CD4-positive, alpha-beta T cell treated with Interleukin-6 at 100 ng/mL for 8 hours (primary cell): ENCODE measurements at places on chromosomes 5 and 9.

- no peak for DNase-seq
These were observed 56.9 kb upstream of the TBC1D2 start for GRCh38 chr9:98312365-98312764.

DNA sequence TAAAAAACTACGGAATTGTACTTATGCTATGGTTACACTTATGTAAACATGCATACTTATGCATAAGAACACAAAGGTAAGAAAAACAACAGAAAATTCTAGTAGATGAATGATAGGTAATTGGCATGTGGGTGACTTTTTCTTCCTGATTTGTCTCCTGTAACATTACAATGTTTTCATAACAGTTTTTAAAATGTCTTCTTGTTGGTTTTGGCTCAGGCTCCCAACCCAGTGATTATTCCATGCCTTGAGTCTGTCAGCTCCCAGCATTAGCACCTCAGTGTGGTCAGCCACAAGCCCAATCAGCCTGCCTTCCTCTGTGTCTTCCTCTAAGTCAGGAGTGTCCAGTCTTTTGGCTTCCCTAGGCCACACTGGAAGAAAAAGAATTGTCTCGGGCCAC is 7.9 kb upstream of the FOXE1 start:
- DNase-seq = no peak

DNA sequence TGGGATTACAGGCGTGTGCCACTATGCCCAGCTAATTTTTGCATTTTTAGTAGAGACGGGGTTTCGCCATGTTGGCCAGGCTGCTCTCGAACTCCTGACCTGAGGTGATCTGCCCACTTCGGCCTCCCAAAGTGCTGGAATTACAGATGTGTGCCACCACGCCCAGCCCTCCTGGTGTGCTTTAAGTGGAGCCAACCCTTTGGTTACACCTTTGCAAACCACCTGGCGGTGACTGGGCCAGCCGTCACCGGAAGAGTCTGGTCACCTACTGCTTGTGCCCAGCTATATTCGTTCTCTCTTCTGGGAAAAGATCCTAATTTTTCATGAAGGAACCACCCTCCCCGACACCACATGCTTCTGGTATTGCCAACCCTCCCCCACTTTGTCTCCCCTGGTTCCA is 35.9 kb downstream of the COL23A1 start:
- DNase-seq = no peak

DNA sequence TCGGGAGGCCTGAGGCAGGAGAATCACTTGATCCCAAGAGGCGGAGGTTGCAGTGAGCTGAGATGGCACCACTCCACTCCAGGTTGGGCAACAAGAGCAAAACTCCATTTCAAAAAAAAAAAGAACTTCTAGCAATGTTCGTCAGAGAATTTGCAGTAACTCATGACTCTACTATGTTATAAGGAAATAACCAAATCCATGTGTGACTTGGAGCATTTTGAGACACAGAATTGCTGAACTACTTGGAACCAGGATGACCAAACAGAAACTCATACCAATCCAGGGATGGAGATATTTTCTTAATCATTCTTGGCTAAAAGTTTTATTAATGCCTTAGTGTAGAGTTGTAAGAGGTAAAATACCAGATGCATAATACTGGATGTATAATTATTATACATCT is 99.9 kb upstream of the BNC2 start:
- no peak for DNase-seq

GRCh38 chr5:107615299-107615817 is 55.4 kb downstream of the EFNA5 start:
- no peak for DNase-seq

GRCh38 chr9:77987880-77988525 is 43.6 kb downstream of the GNAQ start:
- no peak for DNase-seq

DNA sequence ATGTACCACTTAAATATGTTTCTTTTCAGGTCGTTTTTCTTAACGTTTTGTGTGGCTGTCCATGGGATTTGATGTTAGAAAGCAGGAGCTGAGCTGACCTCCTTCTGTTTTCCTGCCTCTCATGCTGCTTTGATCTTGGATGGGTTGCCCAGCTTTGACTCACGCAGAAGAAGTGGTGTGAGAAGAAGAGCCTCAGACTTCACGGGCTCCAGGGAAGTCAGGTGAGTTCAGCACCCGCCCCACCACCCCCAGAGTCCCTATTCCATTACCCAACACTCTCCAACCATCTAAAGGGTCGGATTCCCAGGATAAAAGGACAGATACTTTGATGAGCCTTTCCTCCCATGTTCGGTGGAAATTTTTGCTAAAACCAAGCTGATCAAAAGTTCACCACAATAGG is 373.4 kb downstream of the IRX2 start:
- no peak for DNase-seq

DNA sequence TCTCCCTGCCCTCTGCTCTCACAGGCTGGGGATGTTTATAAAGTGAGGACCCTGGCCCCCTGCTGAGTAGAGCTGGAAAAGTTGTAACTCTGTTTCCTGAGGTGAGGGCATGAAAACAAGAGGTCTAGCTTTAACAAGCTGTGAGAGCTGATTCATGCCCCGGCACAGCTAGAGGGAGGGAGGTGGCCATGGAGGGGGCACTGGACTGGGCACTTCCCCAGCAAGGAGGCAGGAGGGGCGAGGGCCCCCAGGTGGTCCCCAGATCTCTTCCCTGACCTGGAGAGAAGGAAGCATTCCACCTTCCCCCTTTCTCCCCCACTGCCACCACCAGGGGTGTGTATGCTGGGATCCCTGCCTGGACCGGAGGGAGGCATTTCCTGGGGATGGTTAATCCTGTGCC is at the start of gene MSMP:
MSMP (minus strand) TSS at position 13 of the 400 bp plus-strand sequence. CDS start 147 bp downstream, outside the sequence.
- DNase-seq = no peak

DNA sequence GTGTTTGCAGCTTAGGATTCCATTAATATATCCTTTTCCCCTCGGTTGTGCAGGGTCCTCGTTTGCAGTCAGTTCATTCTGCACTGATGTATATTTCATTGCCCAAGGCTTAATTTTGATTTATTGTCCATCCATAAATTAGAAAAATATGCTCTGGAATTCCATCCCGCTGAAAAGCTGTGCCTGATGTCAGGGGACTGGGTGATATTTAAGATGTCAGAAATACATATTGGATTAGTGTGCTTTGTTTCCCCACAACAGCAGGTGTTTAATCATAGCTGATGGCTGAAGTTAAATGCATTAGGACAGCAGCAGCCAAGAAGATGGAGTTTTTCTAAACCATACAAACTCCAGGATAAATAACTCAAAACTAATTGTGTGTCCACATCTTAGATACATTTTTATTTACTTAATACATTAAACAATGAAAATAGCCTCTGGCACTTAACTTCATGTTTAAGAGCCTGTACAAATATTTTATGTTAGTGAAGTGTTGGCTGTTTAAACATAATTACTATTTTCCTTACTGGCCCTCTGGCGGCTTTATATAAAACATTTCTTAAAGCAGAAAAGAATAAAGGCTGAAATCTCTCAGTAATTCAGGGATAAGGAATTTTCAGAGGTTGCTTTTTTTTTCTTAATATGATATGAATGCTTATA is 170.4 kb upstream of the TBCA start:
- DNase-seq = no peak
